NCI-H1694 treated with DMSO at 0.1 percent for 48 hours (cell line): ENCODE measurements at places on chromosomes 5 and 9.

GRCh38 chr9:14366076-14366475, 52.1 kb upstream of the NFIB start:
- DNase-seq, result no peak

- peak; percentile 7 for DNase-seq
These were observed 19.8 kb downstream of the TRIP13 start for GRCh38 chr5:912280-913091.

- no peak for DNase-seq
These were observed 53.6 kb downstream of the RXRA start for GRCh38 chr9:134379831-134380365.

- no peak for DNase-seq
These were observed 90.3 kb downstream of the ZNF474 start for GRCh38 chr5:122219436-122220166.

DNA sequence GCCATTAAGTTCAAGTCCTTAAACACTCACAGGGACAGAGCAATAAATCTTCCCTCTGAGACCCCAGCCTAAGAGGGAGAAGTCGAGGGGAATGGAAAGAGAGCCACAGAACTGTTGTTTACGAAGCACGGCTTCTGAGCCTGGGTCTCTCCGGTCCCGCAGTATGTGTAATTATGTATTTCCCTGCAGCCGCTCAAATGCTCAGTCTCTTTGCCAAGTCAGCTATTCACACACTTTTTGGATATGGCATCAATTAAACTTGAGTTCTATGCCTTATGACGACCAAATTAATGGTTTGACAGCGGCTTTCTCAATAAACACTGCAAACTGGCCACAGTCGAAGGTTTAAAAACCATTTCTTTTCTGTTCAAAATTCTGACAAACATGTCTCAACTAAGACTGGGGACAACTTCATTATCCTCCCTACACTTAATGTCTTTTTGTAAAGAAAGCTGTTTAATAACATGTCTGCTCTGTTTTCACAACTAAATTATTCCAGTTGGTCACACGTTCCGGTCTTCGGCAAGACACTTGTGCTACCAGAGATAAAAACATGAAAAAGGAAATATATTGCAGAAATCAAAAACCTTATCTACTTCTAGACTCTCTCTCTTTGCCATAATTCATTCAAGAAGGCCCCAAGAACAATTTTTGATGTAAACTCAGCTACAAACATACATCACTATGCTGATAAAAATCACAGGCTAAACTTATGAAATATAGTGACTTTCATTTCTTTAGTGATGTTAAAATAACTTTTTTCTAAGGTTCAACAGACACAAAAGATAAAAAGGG, 203.2 kb downstream of the GAPVD1 start:
- no peak for DNase-seq

DNA sequence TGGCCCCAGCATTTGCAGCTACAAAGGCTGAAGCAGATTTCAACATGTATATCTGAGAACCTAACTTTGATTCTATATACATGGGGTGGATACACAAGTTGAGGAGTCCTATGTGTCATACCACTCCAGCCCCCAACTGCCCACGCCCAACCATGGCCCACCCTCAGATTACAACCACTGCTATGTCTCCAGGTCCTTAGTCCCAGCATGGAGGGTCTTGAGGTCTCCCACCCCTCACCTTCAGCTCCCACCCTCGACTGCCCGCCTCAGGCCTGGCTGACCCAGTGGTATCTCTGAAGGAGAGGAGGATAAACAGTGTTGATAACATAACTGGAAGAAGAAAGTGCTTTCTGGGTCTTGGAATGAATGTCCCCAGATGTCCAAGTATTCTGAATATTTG, 8.2 kb downstream of the SOWAHA start:
- DNase-seq, result no peak
